ENCODE measurements at places on chromosomes 3 and 15.

GRCh38 chr3:179037351-179037750 is 34.3 kb downstream of the ZMAT3 start:
- no peak for DNase-seq

DNA sequence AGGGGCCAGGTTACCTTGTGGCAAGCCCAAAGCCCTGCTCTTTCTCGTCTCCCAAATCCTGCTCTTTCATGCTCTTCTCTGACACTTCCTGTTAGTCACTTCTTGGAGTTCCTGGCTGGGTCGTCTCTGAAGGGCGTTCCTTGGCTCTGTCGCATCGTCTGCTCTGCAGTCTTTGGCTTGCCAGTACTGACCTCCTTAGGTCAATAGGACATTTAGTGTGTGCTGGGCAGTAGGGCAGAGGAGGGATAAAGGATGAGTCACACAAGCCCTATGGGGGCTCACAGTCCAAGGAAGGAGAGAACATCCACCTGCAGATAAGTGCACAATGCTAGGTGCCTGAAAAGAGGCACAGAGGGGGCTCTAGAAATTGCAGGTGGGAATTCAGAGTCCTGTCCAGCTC is 87.5 kb downstream of the FAM43A start:
- DNase-seq: no peak

DNA sequence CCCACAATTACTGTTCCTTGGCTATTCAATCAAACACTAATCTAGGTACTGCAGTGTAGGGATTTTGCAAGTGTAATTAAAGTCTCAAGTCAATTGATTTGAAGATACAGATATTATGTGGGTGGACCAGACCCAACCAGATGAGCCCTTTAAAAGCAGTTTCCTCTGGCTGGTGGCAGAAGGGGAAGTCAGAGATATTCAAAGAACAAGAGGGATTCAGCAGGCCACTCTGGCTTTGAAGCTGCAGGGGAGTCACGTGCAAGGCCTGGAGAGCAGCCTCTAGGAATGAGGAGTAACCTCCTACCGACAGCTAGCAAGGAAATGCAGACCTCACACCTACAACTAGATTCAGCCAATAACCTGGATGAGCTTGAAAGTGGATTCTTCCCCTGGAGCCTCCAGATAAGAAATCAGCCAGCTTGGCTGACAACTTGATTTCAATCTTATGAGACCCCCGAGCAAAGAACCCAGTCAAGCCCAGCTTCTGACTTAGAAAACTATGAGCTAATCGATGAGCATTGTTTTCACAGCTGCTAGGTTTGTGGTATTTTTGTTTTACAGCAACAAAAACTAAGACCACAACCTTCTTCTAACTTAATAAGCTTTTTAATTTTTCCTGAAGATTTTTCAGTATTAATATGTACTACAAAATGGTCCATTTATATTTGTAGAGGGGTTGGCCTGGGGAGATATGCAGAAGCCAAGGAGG is 13.4 kb downstream of the HACD2 start:
- no peak for DNase-seq

- DNase-seq: peak; percentile 73
These were observed 43.1 kb downstream of the STARD5 start for GRCh38 chr15:81280696-81281455.

- DNase-seq: no peak
These were observed 247.4 kb upstream of the TPM1 start for GRCh38 chr15:62795171-62795570.
